GM23248 (cell line): ENCODE measurements at places on chromosomes 7 and 10. TPM values are rescaled to one million over a fixed set of nuclear protein-coding genes. Genes with fewer than 3 reads are reported as not detected.

SCIN gene
- 0.13 and 0.32 TPM in 2 replicates for total RNA-seq

- no peak for DNase-seq
These were observed 90.6 kb downstream of the ODAD2 start for GRCh38 chr10:27908231-27908630.

DNA sequence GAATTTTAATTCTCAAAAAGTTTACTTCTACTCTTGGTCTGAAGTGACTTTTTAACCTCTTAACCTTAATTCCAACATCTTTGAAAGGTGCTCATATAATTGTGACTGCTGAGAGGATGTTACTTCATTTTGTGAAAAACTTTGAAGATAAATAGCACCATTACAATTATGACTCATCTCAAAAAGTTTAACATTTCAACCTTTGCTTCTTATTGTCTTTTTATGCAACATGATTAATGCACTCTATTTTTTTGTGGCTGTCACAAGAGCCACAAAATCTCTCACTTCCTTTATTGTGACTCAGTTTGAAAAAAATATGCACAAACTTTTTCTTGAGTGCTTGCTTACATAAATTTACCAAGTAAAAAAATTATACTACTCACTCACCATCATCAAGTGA, 383.1 kb downstream of the LRRTM3 start:
- no peak for DNase-seq

DNA sequence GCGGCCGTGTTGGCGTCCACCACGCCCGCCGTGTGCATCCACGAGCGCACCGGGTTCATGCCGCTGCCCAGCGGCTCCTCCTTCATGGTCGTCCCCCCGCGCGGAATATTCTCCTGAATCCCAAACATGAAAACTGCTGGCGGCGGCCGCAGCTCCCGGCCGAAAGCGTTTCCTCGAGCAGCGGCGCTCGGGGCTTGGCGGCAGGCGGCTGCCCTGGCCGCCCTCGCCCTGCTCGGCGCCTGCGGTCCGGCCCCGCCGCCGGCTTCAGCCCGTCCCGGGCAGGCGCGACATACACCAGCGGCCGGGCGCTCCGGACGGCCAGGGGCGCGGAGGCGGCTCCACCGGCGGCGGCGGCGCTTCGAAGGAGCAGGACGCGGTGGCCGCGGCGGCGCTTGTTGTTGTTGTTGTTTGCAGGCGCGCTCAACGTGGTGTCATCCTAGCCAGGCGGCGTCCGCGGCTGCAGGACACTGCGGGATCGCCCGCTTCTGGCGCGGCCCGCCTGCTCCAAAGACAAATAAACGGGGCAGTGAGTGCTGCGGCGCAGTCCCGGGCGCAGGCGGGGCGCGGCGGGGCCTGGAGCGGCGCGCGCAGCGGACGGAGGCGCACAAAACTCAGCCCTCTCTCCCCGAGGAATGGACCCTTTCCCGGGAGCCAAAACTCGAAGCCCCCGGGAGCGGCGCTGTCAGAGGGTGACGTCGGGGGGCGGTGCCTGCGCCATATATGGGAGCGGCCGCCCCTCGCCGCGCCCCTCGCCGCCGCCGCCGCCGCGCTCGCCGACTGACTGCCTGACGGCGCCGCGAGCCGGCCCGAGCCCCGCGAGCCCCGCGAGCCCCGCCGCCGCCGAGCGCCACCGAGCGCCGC, at the start of gene EBF3:
EBF3 (minus strand) TSS at position 634 of the 861 bp plus-strand sequence; CDS start at position 128, 506 bp downstream.
- peak; percentile 83 for DNase-seq

DNA sequence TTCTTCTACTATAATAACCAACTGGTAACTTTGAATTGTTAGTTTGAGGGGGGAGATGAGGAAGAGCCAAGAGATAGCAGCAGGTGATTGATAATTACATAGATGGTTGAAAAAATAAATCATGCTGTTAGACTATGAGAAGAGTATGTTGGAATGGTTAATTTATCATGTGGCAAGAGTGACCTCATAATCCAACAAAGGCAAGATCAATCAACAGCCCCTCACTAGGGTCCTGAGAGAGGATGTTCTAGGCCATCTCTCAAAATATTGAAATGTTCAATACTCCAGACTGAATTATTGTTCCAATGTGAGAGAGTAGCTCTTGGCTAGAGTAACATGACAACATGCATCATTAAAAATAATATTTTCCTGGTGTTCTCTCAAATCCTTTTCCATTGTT, 67.9 kb downstream of the ADD3 start:
- no peak for DNase-seq
